Gastroesophageal sphincter (tissue), 4 donors: ENCODE measurements at places on chromosomes 2 and 18.

DNA sequence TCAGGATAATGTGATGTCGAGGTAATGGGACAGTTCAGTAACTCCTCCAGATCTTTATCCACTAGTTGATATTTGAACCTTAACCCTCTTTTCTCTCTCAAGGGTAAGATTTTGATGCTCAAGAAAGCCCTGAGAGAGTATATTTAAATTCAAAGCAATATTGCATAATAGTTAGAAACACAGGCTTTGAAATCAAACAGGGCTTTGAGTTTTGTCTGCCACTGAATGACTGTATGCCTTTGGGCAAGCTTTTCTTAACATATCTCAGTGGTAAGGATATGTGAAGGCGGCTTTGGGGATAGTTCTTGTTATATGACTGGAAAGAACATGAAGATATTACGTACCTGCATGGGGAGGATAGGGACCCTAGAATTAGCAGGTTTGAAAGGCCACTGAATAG lies 11.1 kb downstream of the ITPRID2 start:
- no peak for ATAC-seq

GRCh38 chr2:50951437-50951836 lies 80.5 kb downstream of the NRXN1 start:
- ATAC-seq, result no peak

DNA sequence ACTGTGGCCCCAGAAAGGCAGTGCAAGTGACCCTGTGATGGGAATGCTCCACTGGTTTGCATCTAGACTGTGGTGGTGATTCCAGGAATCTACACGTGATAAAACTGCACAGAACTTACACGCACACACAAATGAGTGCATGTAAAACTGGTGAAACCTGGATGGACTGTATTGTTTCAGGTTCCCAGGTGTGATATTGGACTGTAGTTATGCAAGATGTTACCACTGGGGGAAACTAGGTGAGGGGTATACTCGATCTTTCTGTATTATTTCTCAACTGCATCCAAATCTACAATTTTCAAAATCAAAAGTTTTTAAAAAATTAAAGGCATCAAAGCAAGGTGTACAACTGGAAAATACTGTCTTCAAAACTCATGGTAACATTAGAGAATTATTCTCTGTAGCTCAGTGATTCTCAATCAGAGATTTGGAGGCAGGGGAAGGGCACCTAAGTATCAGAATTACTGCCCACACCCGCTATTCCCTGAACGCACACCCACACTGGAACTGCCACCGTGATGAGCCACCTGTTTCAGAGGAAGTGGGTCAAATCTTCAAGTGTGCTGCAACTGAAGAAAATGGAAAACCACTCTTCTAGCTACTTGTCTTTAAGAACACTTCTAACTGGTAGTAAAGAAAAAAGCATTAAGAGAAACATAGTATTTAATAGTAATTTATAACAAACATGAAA lies 26.7 kb downstream of the PTPN2 start:
- no peak for ATAC-seq

GRCh38 chr2:16767789-16768476 lies 102.3 kb upstream of the CYRIA start:
- no peak for ATAC-seq

DNA sequence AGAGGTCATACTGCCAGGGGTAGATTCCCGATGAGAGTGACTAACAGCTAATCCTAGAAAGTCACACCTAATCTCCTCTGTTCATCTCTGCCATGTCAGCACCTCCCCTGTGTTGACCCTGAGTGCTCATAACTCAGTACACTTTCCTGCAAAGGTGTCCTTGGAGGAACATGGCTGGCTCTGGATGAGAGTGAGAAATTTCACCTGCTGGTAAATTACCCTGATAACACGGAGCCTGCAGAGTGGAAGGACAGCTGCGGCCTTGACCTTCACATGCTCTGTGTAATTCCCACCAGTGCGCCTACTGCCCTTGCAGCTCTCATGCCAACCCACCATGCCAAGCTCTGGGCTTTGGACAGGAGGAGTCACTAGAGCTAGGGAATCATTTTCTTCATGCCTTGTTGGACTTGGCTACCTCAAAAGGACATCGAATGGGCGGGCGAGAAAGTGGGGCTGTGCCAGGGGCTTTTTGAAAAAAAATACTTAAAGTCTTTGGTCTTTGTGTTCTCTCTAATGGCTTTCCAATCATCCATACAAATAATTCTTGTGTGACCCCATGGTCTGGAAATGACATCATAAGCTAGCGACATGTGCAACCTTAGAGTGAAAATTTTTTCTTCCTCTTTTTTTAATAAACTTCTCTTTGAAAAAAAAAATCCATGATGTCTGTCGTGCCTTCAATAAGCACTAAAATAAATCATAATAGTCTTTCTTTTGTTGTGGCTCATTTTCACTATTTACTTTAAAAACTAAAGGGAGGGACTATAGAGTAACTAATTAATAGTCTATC lies 319.9 kb downstream of the MYCN start:
- no peak for ATAC-seq

GRCh38 chr18:8607776-8608742 lies 1.2 kb upstream of the RAB12 start:
- ATAC-seq, result no peak

- ATAC-seq, result no peak
Measured at GRCh38 chr2:105865222-105865913, 120.7 kb downstream of the NCK2 start.

DNA sequence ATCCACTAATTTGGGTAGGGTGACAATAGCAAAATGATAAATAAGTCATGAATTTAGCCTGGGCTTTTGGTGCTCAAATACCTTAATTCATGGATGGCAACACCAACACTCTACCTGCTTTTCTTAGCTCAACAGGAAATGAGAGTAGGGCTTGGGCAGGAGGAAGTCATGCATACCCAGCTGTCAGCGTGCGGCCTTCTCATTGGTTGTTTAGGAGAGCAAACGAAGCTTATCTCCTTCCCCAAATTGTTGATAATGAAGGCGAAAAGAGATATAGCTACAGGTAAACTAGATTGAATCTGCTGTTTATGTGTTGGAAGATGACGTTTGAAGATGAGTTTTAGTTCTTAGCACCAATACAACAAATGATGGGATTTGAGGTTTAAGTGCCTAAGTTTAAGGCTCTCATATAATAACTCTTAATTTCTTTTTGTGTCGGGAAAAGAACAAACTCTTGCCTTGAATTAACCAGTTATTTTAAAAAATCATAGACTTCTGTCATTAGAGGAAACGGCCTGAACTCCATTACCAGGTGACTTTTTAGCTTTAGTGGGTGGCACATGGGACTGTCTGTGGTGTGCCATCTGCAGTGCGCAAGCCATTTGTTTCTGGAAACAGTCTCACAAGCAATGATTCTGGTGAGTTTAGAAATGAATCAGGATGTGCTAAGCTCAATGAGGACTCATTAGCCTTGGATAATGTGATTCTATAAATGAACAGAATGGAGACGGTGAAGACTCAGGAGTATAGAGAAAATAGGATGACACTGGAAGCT lies 19.8 kb downstream of the MAP4K4 start:
- no peak for ATAC-seq

DNA sequence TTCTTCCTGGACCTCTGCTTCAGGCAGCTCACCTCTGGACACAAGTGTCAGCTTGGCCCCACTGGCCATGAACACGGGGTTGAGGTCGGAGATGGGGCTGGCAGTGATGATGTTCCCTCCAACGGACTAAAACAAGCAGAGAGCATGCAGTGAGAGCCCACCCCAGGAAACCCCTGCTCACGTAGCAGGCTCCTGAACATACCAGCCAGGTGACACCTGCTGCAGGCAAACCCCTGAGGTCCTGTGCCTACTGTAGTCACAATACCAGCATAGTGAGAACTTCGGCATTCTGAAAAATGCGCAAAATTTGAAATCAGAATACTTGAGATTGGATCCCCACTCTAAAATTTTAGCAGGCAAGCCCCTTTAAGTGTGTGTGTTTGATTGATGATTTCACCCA lies 32.9 kb downstream of the XDH start:
- no peak for ATAC-seq

- ATAC-seq, result no peak
Measured at GRCh38 chr2:217688494-217688893, 314.3 kb downstream of the TNS1 start.

DNA sequence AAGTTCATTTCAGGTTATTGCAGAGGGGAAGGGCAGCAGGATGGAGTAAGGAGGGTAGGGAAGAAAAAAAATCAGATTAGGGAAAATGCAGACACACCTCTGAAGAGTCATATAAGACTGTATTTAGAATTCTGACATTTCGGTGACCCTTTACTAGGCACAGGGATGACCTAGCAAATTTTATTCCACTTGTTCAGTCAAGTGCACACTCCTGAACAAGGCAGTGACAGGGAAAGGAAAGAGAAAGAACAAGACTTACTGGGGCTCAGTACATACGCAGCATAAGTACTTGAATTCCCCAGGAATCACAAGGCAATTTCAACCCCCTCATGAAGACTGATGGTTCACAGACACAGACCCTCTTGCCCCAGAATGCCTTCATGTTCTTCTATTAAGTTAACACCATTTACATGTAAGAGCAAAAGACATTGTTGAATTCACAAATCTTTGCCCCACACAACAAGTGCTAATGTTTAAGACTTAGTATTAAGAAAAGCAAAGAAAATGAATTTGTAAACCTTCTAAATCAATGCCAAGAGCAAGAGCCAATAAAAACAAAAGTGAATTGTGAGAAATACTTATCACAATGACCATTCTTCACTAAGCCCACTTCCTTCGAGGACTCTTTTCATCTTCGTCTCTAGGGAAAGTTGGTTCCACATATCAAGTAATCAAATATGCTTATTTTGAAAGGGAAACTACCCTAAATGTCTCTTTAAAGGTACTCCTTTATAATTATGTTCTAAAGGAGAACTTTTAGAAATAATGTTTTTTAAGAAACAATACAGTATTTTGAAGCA lies 47.0 kb downstream of the COBLL1 start:
- no peak for ATAC-seq

- no peak for ATAC-seq
Measured at GRCh38 chr2:225083276-225083675, 41.0 kb upstream of the DOCK10 start.

DNA sequence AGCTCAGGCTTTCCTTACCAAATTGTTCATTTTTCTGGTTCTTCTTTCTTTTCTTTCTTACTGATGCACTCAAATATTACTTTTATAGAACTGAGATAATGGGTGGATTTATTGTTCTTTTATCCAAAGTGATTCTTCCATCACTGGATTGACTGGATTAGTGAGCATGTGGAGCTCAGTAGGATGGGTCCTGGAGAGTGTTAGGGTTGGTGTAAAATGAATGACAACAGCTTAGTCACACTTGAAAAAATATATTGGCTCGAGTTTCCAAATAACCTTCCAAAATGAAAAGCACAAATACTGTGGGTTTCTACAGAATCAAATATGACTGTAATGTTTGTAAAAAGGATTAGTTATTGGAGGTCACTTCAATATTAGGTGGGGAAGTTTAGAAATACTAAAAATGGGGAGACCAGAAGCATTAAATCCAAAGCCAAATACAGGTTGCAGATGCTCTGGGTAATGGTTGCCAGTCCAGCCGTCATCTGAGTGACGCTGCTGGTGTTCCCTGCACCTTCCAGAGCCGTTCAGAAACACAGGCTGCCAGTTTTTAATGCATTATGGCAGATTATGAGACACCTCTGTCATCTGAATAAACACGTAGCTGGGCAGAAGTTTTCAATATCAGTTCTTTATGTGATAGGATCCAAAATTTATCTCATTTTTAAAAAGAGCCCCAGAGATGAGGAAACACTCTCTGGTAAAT lies 294.8 kb upstream of the NRP2 start:
- ATAC-seq, result no peak

DNA sequence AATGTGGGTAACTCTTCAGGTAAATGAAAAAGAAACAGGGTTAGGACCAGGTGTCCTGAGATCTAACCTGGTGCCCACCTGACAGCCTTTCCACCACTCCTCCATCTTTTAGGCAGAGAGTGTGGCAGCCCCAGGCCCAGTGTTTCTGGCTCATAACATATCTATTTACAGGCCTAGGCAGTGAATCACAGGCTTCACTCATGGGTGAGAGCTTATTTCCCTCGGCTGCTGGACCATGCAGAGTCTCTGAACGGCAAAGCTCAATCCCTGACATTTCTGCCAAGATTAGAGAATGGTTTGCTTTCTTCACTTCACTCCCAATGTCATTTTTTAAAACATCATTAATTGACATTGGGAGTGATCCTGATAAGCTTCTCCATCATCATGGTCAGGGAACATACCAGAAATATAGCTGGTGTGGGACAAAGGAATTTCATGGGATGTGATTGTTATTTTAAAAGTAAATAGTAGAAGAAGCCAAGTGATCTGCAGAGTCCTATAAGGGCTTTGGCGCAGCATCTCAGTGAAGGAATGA lies 323.9 kb downstream of the SETBP1 start:
- no peak for ATAC-seq

- ATAC-seq, result no peak
Measured at GRCh38 chr18:50306944-50307343, 19.5 kb upstream of the CXXC1 start.

DNA sequence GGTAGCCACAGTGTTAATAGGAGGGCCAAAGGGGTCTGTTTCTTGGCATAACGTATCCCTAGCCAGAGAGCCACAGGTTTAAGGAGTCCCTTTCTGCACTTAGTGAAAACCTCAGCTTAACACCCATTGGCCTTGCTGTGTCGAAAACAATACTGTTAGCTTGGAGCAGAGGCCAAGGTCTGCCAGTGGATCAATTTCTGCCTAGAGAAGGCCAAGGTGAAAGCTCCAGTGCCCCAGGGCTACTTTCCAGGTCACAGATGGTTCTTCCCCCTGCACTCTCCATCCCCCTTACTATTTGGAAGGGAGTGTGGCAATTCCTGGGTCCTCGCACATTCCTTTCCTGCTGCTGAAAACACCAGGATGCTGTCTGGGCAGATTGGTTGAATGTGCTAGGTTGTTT lies 74.8 kb upstream of the TNP1 start:
- ATAC-seq, result no peak

DNA sequence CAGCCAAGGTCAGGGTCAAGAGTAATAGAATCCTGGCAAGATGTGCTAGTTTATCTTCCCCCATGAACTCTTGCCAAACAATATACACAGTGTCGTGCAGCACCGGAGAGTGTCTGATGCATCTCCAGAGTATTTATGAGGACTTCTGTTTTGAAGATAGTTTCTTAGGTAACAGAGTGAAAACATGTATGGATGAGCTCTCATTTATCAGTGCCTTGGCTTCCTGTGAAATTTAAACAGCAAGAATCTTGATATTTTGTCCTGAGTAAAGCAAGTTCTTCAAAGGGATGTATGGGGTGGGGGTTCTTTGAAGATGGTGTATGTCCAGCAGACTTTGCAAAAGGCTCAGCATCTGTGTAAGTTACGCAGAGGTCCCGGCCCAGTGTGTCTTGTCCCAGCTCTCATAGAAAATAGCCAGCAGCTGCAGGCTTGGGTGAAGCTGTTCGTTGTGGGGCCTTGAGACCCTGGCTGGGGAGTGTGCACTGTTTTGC lies 361.0 kb upstream of the NT5C1B start:
- ATAC-seq, result no peak

DNA sequence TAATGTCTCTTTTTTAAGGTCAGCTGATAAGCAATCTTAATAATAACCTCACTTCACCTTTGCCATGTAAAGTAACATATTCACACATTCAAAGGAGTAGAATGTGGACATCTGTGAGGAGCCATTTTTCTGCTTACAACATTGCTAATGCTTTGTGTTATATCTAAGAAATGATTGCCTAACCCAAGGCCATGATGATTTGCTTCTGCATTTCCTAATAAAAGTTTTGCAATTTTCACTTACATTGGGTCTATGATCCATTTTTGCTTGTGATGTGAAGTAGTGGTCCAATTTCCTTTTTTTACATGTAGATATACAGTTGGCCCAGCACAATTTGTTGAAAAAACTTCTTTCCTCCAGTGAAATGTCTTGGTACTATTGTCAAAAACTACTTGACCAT lies 22.0 kb downstream of the RELCH start:
- ATAC-seq, result no peak
